Testis (tissue), 5 donors: ENCODE measurements at places on chromosomes 1 and 21. TPM values are rescaled to one million over a fixed set of nuclear protein-coding genes. Genes with fewer than 3 reads are reported as not detected.

GRCh38 chr1:96808191-96808590 lies 86.6 kb downstream of the PTBP2 start:
- no peak for DNase-seq

GRCh38 chr1:176976225-176976624 lies 188.3 kb downstream of the ASTN1 start:
- no peak for DNase-seq

- no peak for DNase-seq
These were observed 52.3 kb downstream of the ABL2 start for GRCh38 chr1:179177182-179177581.

GRCh38 chr21:34074283-34075090 lies 1.1 kb downstream of the MRPS6 start:
- no peak for DNase-seq

DNA sequence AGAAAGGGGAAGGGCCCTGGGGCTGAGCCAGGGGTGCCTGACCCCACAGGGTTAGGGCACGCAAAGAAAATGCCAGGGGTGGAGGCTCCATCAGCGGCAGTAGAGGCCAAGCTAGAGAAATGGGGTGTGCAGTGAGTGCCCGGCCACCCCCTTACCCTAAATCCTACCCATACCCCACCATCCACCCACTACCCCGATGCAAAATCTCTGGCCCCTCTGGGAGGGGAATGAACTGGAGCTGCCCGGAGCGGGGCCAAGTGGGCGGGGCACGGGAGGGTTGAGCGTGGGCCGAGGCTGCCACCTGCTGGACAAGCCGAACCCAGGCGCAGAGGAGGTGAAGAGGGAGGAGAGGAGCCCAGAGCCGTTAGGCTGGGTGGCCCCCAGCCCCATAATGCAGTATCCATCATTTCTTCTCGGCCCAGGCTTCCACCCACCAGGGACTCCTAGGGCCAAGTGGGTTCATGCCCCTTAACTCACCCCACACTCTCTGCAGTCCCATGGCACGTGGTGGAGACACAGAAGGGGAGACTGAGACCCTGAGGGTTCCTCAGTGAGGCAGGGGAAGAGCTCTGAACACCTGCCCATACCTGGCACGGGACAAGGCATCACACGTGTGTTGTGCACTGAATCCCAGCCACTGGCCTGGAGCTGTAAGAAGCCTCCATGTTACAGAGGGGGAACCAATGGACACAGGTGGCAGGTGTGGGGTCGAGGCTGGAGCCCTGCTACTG lies 1.4 kb upstream of the C1QC start:
- peak; percentile 85 for DNase-seq

- no peak for DNase-seq
These were observed 11.3 kb upstream of the PTPRC start for GRCh38 chr1:198627436-198628066.

DNA sequence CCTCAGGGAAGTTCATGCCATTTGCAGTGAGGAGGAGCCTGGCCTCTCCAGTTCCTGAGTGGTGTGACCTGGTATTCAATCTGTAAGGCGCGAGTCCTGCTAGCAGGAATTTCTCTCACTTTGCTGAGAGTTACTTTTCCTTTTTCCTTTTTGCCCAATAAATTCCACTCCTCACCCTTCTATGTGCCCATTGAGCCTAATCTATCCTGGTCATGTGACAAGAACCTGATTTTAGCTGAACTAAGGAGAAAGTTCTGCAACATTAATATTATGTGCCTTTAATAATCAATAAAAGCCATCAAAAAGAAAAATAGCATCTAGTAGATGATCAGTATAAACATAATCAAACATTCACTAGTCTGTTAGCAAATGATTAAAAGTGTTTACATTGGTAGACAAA lies 136.1 kb upstream of the POGK start:
- no peak for DNase-seq

DNA sequence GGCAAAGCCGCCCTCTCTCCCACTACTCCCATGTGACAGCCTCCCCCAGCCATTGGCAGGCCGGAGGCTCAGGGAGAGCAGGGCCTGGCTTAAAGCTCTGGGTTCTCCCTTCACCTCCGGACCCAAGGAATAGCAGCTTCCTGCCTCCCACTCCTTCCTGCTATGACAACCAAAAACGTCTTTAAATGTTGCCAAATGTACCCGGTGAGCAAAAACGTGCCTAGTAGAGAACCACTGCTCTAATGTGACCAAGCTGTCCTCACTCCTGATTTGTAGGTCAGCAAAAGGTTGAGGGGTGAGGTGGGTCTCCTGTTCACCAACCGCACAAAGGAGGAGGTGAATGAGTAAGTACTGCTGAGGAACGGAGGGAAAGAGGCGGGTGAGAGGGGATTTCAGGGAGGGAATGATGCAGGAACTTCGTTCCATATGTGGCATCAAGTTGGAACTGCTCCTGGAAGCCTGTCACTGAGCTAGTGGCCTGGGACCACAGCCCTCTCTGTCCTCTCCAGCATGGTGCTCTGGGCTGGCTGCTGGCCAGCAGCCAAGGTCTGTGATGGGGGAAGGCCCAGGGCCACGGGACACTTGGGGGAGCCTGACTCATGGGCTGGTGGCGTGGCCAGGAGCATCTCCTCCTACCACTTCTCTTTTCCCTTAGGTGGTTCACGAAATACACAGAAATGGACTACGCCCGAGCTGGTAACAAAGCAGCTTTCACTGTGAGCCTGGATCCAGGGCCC lies 5.7 kb downstream of the MRTO4 start:
- DNase-seq: no peak

The VANGL2 gene
- 3.6 TPM for total RNA-seq

The SLC22A15 gene
- total RNA-seq: 9.4 TPM

The ZBTB21 gene
- 30.9 TPM for total RNA-seq

The RHBG gene
- 2.0 TPM for total RNA-seq
